ENCODE measurements at places on chromosomes 1 and 21.

DNA sequence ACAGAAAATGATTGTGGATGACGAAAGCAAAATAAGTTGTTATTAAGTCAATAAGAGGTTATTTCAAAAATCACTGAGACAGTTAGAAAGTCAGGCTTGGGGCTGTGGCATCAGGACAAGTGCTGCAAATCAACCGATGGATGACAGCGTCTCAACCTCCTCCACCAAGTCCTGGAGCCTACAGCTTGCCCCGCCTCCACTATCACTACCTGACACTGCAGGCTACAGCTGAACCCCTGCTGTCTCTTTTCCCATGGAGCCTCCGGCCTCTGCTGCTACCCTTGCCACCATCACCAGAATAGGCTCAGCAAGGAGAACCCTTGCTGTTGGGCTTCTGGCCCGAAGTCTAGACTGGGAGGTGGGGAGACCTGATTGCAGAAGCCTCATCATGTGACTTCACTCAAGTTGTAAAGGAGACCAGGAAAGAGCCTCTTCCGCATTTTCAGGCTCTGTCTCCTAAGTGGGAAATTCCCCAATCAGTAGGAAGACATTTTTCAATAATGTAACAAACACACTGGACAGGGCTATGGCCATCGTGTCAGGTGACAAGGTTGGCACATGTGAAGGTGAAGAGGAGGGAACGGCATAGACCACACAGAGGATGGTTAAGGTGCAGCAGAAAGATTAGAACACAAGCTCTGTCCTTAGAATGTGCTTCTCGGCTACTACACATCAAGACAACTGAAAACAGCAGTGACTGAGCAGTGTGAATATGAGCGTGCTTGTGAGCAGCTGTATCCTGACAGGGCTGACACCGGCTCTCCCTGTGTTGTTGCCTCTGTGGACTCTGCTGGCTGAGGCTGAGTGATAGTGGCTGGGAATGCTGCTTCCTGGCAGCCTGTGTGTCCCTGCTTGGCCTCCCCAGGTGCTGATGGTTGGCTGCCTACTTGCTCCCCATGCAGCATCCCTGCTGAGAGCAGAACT lies 660.7 kb downstream of the PTPRU start:
- no peak for DNase-seq

- DNase-seq: no peak
These were observed 29.6 kb downstream of the TMEM63A start for GRCh38 chr1:225852413-225853124.

- DNase-seq: peak; percentile 78
These were observed 3.9 kb upstream of the PRKCZ start for GRCh38 chr1:2046174-2046917.

GRCh38 chr1:95042286-95042685 lies 30.5 kb downstream of the ALG14 start:
- no peak for DNase-seq

- no peak for DNase-seq
These were observed 30.4 kb downstream of the TRIM11 start for GRCh38 chr1:228376262-228376628.

DNA sequence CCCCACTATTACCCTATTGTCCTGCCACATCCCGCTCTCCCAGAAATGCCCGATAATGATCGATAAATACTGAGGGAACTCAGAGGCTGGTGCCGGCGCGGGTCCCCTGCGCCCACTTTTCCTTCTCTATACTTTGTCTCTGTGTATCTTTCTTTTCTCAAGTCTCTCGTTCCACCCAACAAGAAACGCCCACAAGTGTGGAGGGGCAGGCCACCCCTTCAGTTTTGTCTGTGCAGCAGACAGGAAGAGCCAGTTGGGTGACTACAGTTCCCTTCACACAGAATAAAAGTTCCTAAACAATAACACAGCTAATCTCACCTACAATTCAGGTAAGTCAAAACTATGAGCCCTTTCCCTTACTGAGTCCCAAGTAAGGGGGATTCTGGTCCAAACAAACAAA lies 423.7 kb downstream of the SMYD3 start:
- DNase-seq: no peak

DNA sequence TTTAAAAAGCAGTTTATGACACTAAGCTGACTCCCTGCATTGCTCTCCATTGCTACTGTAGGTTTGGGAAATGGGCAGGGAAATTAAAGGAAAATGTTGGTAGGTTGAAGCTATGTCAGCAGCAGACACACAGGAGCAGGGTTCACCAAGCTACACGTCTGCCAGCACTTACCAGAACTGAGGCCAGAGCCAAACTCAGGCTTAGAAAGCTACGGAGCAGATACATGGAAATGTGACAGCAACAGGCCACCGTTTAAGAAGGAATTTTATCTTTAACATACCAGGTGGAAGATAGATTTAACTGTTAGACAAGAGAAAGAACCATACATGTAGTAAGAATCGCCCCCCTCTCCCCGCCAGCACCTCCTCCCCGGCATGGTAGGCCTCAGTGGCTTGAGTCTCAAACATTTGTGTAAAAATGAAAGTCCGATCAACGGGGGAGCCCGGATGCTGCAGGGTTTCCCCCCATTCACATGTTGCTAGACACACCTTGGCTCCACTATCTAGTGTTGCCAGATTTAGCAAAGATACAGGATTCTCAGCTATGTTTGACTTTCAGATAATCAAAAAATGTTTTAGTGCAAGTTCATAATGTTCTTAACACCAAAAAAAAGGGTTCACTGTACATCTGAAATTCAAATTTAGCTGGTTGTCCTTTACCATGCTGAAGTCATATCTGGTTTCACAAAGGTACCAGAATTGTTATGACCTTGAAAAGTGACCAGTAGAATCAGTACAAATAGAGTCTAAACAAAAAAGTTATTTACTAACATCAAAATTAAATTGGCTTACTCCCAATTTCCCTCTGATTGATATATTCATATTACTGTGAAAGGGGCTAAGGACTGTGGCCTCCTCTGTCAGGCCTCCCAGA lies 6.7 kb downstream of the OR2T11 start:
- DNase-seq: no peak

DNA sequence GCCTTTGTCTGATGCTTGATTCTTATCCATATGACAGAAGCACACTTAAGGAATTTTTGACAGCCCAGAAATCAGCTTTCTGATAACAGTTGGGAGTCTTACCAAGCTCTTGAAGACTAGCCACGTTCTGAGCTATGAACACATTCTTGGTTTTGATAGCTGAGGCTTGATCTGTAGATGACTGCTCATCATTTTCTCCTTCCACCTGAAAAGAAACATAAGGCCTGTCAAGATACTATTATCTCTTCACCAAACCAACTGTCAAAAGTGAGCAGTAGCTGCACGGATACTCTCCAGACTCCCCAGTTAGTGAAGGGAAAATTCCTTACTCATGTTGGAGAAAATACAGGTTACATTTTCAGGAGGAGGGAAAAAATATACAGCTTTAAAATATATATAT lies 12.2 kb downstream of the UBR4 start:
- DNase-seq: no peak

GRCh38 chr1:236173174-236173767 lies 30.9 kb downstream of the GPR137B start:
- no peak for DNase-seq

GRCh38 chr21:38351961-38352521 lies 95.2 kb downstream of the KCNJ15 start:
- DNase-seq: no peak

DNA sequence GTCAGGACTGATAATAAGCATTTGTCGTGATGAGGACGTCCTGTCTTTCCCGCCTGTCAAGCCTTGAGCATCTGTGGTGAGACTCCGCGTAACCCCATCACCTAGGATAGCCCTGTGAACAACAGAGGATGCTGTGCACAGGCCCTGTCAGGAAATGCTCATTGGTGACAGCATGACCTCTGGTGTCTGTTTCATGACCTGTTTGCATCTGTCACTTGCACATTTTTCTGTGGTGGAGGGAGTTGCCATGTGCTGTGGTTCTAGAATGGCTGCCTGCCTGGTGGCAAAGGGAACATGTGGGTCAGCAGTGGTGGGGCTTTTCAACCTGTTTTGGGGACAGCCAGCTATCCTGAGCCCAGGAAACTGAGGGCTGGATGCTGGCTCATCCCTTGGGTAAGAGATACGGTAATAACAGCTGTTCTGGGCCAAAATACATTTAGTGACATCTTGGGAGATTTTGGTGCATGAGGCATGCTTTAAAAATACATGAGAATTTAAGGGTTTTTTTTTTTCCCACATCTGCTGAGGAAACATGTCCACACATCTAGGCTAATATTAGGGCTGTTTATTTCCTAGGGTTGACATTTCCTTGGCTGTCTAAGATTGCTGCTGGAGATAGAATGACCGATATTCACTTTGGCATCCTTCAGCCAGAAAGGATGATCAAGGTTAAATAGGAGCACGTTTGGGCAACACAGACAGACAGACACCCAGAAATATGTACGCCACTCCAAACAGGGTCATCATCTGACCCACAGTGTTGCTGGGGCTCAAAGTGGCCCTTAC lies 52.9 kb downstream of the KCNC4 start:
- DNase-seq: no peak

GRCh38 chr1:153560771-153561465 lies 4.7 kb downstream of the S100A2 start:
- no peak for DNase-seq

DNA sequence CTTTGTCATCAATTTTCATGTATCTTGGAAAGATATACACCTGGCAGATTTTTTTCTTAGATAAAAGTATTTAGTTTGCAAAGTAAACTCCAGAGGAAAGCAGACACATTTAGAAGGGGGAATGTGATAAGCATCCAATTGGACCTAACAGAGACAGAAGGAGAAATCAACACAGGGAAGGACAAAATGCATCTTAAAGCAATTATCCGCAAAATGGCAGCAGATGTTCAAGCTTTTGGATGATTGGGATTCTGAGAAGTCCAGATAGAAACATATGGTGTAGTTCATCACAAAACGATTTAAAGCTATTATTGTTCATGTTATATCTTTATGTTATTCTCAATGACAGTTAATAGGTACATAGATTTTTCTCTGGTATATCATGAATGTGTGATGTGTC lies 1153.1 kb upstream of the B3GALT2 start:
- no peak for DNase-seq

GRCh38 chr1:160724465-160725242 lies 13.0 kb upstream of the CD48 start:
- no peak for DNase-seq

GRCh38 chr1:111982428-111982827 lies 7.0 kb downstream of the KCND3 start:
- DNase-seq: no peak

- no peak for DNase-seq
These were observed 1025.7 kb downstream of the PLA2G4A start for GRCh38 chr1:187854457-187854856.

DNA sequence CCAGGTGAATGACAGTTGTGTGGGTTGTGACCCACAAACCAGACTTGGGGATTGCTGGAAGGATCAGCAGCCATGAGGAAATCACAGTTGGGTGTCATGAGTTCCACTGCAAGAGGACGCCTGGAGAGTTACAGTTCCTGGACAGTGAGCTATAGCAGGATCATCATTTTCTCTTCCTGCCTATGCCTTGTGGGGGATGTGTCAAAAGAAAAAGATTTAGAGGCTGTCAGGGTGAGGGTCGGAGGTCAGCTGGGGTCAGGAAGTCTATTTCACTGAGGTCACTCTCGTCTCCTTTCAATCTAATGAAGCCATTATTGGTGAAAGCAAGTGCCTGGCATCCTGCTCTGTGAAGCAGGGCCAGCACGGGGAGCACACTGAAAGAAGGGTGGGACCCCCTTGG lies 7.0 kb upstream of the LIN28A start:
- no peak for DNase-seq

DNA sequence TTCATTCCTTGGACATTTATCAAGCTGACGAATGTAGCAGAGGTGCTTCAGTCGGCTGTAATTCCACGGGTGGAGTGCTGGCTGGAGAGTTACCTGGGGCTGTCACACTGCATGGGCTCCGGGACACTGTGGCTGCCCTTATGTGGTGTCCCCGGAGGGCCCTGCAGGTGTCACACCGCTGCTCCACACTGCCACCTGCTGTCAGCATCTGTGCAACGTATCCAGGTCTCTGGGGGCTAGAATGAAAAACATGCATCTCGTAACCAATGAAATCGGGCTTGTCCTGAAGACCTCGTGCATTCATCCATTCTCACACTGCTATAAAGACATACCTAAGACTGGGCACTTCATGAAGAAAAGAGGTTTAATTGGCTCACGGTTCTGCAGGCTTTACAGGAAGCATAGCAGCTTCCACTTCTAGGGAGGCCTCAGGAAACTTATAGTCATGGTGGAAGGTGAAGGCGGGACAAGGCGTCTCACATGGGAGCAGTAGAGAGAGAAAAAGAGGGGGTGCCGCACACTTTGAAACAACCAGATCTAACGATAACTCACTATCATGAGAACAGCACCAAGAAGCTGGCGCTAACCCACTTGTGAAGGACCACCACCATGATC lies 46.7 kb upstream of the PCBP3 start:
- DNase-seq: peak; percentile 88

- no peak for DNase-seq
These were observed 495 bp downstream of the C1QC start for GRCh38 chr1:22643928-22644327.

DNA sequence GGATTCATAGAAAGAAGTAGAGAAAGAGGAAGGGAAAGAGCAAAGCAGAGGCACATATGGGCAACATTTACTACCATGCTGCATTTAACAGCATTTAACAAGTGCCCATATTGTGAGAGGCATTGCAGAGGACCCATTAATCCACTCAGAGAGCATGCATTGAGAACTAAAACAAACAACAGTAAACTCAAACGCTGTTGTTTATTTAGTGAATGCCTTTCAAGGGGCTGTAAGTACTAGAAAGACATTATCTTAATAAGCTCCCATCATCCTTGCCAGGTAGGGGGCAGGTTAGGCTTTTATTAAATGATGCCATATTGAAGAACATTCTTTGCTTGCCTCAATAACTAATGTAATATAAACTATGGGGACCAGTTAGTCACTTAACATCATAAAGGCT lies 254.3 kb upstream of the DAB1 start:
- DNase-seq: no peak

GRCh38 chr1:89608319-89608983 lies 24.5 kb upstream of the LRRC8C start:
- no peak for DNase-seq

- DNase-seq: no peak
These were observed 6.4 kb downstream of the IL6R start for GRCh38 chr1:154411525-154411924.

- DNase-seq: no peak
These were observed 14.4 kb upstream of the FNBP1L start for GRCh38 chr1:93433407-93433961.

DNA sequence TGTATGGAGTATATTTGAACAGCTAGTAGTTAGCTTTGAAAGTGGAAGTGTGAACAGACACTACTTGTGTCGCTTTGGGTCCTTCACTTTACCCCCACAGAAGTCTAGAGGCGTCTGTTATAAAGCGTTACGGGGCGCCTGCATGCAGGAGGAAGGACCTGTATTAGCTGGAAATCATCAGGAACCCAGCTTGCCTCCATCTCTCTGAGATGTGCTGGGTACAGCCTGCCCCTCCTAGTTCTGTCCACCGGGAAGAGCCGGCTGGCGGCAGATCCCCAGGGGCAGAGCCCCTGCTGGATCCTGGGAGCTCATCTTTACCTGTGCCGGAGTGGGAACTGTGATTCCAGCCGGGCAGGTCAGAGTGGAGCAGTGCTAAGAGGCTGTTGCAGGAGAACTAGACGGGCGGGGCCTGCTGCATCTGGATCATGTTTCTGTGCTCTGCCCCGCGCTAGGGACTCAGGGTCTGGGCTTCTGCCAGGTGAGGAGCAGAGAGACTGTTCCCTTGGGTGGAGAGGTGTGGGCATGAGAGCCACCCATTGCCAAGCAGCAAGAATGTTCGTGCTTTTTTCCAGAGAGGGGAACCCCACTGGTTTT lies 22.3 kb upstream of the SPSB1 start:
- DNase-seq: no peak

Data from BE2C (cell line).